ENCODE measurements at places on chromosomes 4 and X.

DNA sequence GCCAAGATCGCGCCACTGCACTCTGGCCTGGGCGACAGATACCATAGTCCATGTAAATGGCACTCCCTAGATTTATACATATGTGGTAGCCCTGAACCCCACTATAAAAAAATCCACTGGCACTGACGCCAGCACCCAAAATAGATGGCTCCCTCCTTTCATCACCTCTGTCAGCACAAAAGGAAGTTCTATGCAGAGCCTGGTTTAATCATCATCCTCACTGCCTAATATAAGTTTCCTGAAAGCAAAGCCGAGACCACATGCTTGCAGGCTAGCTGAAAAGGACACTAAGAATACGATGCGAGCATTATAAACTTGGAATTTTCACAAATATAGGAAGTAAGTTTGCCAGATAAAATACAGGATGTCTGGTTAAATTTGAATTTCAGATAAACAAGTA, 27.5 kb upstream of the DOCK11 start:
- H3K4me3 ChIP-seq: no peak overlapping the region
- H3K4me1 ChIP-seq: no peaks in the 10 kb centered on the region
- H3K36me3 ChIP-seq: no peaks in the 10 kb centered on the region
- DNase-seq: no peak

- peak overlapping the region; percentile 90 for H3K4me3 ChIP-seq
- no peaks in the 10 kb centered on the region for H3K4me1 ChIP-seq
- H3K27me3 ChIP-seq: peaks cover under 1% of the 10 kb centered on the region
- peaks cover 12% of the 10 kb centered on the region for H3K36me3 ChIP-seq
- peak overlapping the region; percentile 78 for H3K27ac ChIP-seq
- DNase-seq: peak; percentile 95
Observed at GRCh38 chr4:110619463-110620247, 3.2 kb downstream of the PITX2 start.

DNA sequence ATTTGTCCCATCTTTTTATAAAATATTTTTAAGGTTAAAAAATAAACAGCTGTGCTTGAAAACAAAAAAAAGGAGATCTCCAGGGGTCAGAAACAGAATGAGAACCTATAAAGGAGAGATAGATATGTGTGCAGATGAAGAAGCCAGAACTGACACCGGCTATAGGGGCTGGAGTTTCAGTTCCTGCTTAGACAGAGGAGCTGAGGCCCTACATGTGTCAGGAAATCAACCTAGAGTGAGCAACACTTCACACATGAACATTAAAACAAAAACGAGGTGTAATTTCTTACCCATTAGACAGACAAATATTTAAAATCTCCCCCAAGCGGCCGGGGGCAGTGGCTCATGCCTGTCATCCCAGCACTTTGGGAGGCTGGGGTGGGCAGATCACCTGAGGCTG, 17.8 kb upstream of the HUWE1 start:
- H3K4me3 ChIP-seq: no peak overlapping the region
- no peak overlapping the region for H3K27ac ChIP-seq
- H3K4me1 ChIP-seq: no peaks in the 10 kb centered on the region
- DNase-seq: no peak
- no peaks in the 10 kb centered on the region for H3K27me3 ChIP-seq
- H3K36me3 ChIP-seq: no peaks in the 10 kb centered on the region

DNA sequence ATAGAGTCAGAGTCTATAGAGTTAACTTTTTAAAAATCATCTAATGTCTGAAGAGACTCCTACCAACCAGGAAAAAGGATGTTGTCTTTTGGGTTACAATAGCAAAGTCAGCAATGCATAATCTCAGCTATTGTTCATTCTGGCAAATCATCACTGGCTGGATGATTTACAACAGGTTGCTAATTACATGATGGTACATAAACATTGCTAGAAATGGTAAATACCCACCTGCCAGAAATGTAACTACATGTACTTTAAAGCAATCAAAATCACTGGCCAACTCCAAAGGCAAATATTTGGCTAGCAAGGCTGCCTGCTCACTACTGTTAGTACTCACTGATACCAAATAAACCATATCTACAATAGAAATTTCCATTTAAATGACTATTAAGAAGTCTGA, 91.1 kb downstream of the PPP3CA start:
- H3K4me1 ChIP-seq: peaks cover 5% of the 10 kb centered on the region
- no peak for DNase-seq
- H3K27ac ChIP-seq: no peak overlapping the region
- H3K4me3 ChIP-seq: no peak overlapping the region
- H3K27me3 ChIP-seq: no peaks in the 10 kb centered on the region

- H3K4me3 ChIP-seq: peak overlapping the region; percentile 99
- H3K36me3 ChIP-seq: no peaks in the 10 kb centered on the region
- peaks cover 6% of the 10 kb centered on the region for H3K4me1 ChIP-seq
- H3K27ac ChIP-seq: no peak overlapping the region
- no peak for DNase-seq
- H3K27me3 ChIP-seq: no peaks in the 10 kb centered on the region
Observed at GRCh38 chr4:26323821-26324220, 3.0 kb downstream of the RBPJ start.

DNA sequence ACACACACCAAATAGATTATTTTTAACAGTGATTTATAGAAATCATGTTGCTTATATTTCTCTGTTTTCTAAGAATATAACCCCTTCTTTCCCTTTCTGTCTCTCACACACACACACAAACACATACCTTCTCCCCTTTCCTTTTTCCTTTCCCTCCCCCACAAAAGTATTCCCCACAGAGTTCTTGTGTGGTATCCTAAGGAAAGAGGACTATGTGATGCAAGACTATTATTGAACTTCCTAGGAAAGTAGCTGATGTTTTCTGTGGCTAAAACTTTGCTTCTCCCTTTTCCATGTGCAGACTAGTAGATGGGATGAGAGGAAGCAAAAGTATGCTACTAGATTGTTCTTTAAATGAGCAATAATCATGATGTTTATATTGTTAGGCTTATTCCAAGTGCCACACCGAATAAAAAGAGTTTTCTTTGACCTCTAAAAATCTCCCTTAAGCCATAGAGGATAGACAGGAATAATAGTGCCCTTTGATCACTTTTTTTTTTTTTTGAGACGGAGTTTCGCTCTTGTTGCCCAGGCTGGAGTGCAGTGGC, 38.7 kb downstream of the CPEB2 start:
- no peaks in the 10 kb centered on the region for H3K4me1 ChIP-seq
- H3K36me3 ChIP-seq: peaks cover 8% of the 10 kb centered on the region
- no peak for DNase-seq
- no peak overlapping the region for H3K4me3 ChIP-seq
- H3K27ac ChIP-seq: no peak overlapping the region

DNA sequence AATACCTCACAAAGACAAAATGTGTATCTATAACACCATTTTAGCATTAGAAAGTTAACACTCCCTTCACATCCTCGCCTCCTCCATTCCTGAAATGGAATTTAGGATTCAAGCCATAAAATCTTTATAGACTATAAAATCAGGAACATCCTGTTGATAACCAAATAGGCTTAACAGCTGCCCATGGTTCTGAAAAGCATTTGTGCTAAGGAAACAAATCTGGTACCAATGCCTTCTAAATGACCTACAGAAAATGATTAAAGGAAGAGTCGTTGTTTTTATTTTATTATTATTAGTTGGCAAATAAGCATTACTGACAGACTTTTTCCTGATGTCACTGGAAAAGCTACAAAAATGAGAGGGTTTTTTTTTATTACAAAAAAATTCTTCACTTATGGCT, 79.8 kb downstream of the PAPSS1 start:
- no peaks in the 10 kb centered on the region for H3K27me3 ChIP-seq
- H3K4me1 ChIP-seq: no peaks in the 10 kb centered on the region

GRCh38 chr4:189124149-189124758, 816.4 kb upstream of the FRG1 start:
- H3K36me3 ChIP-seq: no peaks in the 10 kb centered on the region
- H3K27ac ChIP-seq: no peak overlapping the region
- no peaks in the 10 kb centered on the region for H3K27me3 ChIP-seq
- peak; percentile 67 for DNase-seq
- H3K4me1 ChIP-seq: no peaks in the 10 kb centered on the region
- H3K4me3 ChIP-seq: no peak overlapping the region

- H3K4me3 ChIP-seq: no peak overlapping the region
- no peaks in the 10 kb centered on the region for H3K36me3 ChIP-seq
- no peaks in the 10 kb centered on the region for H3K27me3 ChIP-seq
- no peak for DNase-seq
- peaks cover 12% of the 10 kb centered on the region for H3K4me1 ChIP-seq
Observed at GRCh38 chr4:185232370-185232769, 23.0 kb downstream of the SNX25 start.

DNA sequence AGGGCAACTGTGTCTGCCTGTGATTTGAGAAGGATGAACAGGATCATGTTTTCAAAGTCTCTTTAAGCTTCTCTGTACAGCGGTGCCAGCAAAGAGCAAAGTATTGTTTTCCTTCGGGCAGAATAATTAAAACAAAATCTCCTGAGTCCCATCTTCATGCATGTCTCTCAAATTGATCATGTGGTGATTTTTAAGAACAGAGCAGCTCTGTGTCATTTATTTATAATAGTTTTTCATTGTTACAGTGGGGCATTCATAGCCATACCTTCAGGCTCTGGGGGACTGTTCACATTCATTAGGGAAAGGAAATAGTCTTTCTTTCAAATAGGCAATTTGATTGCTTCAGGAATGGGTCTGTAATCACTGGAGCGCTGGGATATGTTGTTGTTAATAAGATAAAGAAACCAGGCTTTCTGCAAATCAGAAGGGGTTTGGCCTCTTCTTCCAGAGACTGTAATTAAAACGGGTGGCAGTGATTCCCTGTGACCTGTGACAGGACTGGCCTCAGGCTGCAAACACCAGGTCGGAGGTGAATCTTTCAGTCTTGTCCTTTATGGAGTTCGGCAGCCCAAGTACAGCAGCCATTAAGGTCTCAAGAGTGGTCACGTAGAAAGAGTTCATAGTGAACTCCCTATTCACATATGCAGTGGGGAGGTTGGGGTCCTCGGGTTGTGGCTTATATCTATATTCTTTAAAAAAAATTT, 29.3 kb upstream of the CBR4 start:
- no peak overlapping the region for H3K4me3 ChIP-seq
- DNase-seq: no peak
- H3K27ac ChIP-seq: no peak overlapping the region
- H3K4me1 ChIP-seq: no peaks in the 10 kb centered on the region

DNA sequence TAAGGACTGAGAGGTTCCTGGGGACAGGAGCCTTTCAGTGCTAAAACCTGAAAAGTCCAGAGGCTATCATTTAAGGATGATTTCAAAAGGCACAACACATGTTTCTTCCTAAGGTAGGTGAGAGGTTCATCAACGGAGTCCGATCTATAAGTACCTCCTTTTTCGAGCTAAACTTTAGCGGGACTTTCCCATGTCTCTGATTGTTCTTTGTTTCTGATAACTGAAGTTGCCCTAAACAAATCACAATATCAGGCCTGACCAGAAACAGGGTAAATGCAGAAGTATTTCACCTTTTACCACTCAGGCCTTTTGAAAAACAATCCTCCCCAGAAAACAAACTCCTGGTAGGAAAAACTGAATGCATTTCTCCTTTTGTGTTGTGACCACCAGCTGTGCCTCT, 17.6 kb downstream of the PIR start:
- no peak overlapping the region for H3K27ac ChIP-seq
- H3K36me3 ChIP-seq: no peaks in the 10 kb centered on the region
- no peaks in the 10 kb centered on the region for H3K27me3 ChIP-seq
- DNase-seq: no peak

DNA sequence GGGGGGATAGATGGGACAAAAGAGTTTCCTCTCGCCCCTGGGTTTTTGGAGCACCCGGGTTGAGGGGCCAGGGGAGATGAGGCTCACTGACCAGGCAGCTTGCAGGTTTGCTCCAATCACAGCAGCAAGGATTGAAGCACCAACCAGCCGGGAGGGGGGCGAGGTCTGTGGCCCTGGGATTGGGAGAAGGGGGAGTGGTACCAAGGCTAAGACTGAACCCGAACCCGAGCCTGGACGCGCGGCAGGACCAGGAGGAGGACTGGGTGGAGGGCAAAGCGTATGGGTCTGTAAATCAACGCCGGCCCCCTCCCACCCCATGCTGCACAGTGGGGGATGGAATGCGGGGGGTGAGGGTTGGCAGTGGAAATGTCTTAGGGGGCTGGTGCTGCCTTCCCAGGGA, 3.5 kb downstream of the SOX3 start:
- no peaks in the 10 kb centered on the region for H3K4me1 ChIP-seq
- peak; percentile 71 for DNase-seq
- H3K27me3 ChIP-seq: peaks cover 95% of the 10 kb centered on the region

DNA sequence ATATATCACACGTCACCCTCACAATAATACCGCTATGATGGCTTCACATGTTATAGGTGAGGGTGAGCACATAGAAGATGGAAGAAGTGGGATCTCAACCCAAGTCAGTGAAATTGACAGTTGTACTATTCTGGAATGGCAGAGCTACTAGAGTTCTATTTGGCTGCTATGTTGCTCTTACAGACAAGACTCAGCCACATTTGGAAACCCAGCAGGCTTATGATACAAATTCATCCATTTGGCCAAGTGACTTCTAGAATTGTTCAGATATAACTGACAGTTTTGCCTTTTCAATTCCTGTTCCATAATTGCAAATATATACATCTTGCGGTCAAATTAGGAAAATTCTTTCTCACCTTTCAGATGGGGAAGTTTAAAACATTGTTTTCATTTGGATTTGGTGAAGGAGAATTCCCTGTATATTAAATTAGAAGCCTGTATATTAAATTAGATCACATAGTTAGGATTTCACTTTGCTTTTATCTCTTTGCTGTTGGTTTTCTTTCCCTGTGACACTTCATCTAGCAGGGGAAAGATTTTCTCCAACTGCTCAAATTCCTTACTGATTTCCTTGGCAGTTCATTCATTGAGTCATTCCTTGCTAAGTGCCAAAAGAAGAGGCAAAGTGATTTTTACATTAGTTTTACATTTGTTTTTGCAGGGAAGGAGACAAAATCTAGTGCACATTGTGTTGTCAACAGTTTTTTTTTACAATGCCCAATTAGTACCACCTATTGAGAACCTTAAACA, 120.6 kb upstream of the TBC1D9 start:
- no peaks in the 10 kb centered on the region for H3K36me3 ChIP-seq
- no peak overlapping the region for H3K4me3 ChIP-seq
- DNase-seq: no peak
- H3K27ac ChIP-seq: no peak overlapping the region
- H3K27me3 ChIP-seq: no peaks in the 10 kb centered on the region

GRCh38 chr4:182062936-182063335, 180.3 kb upstream of the TENM3 start:
- no peak for DNase-seq
- H3K27ac ChIP-seq: no peak overlapping the region
- no peaks in the 10 kb centered on the region for H3K36me3 ChIP-seq
- H3K4me1 ChIP-seq: no peaks in the 10 kb centered on the region
- no peaks in the 10 kb centered on the region for H3K27me3 ChIP-seq

DNA sequence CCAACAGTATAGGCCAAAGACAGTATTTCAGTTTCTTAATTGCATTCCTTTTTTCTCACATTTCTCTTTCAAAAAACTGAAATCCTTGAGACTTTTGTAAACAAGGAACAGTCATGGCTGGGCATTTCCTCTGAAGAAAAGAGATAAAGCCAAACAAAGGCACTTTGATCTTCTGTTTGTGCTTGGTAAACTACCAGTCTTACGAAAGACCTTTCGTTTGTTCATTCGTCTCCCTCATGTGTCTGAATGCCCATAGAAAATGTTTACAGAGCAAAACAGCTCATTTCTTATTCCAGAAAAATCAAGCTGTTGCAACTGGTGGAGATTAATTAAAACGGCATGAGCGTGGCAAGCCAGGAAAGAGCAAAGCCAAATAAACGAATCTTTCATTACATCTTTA, 178.0 kb downstream of the GASK1B start:
- H3K27ac ChIP-seq: no peak overlapping the region
- no peak for DNase-seq
- no peak overlapping the region for H3K4me3 ChIP-seq
- H3K27me3 ChIP-seq: no peaks in the 10 kb centered on the region

GRCh38 chrX:150478496-150479492, 89.6 kb upstream of the MTM1 start:
- H3K4me1 ChIP-seq: no peaks in the 10 kb centered on the region
- H3K27me3 ChIP-seq: no peaks in the 10 kb centered on the region
- H3K36me3 ChIP-seq: no peaks in the 10 kb centered on the region
- no peak overlapping the region for H3K27ac ChIP-seq
- no peak overlapping the region for H3K4me3 ChIP-seq
